Mucosa of gallbladder (tissue), 1 donor: ENCODE measurements at places on chromosomes 12 and 14. TPM values are rescaled to one million over a fixed set of nuclear protein-coding genes. Genes with fewer than 3 reads are reported as not detected.

GRCh38 chr12:131133994-131134393 lies 180.3 kb downstream of the ADGRD1 start:
- peak; percentile 5 for DNase-seq

GRCh38 chr12:113030875-113031525 lies 25.5 kb upstream of the DTX1 start:
- DNase-seq: peak; percentile 17

DNA sequence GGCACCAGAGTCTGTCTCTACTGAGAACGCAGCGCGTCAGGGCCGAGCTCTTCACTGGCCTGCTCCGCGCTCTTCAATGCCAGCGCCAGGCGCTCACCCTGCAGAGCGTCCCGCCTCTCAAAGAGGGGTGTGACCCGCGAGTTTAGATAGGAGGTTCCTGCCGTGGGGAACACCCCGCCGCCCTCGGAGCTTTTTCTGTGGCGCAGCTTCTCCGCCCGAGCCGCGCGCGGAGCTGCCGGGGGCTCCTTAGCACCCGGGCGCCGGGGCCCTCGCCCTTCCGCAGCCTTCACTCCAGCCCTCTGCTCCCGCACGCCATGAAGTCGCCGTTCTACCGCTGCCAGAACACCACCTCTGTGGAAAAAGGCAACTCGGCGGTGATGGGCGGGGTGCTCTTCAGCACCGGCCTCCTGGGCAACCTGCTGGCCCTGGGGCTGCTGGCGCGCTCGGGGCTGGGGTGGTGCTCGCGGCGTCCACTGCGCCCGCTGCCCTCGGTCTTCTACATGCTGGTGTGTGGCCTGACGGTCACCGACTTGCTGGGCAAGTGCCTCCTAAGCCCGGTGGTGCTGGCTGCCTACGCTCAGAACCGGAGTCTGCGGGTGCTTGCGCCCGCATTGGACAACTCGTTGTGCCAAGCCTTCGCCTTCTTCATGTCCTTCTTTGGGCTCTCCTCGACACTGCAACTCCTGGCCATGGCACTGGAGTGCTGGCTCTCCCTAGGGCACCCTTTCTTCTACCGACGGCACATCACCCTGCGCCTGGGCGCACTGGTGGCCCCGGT lies at the start of gene PTGDR:
Gene PTGDR, plus strand, starts transcription at position 198 of the 778 bp plus-strand sequence. Its CDS starts 117 bp downstream, at position 315.
- DNase-seq: no peak

DNA sequence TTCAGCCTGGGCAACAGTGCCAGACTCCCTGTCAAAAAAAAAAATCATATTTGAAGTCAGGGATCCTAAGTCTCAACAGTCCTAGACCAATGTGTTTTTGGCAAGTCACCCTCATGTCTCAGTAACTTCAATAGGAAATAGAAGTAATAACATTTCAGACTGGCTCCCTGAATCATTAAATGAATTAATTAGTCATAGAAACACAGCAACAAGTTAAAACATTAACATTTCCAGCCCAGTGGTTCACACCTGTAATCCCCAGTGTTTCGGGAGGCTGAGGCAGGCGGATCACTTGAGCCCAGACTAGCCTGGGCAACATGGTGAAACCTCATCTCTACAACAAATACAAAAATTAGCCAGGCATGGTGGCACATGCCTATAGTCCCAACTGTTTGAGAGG lies 125.2 kb downstream of the GTF2A1 start:
- no peak for DNase-seq

Gene ACTN1
- total RNA-seq: 460 TPM

Gene ARMH4
- total RNA-seq: 10.0 TPM

Gene CHGA
- 0.29 TPM for total RNA-seq

Gene BMP4
- 44.2 TPM for total RNA-seq

Gene CMKLR1
- 8.4 TPM for total RNA-seq

Gene LRIG3
- total RNA-seq: 50.8 TPM

Gene PPP1R1A
- 17.2 TPM for total RNA-seq

Gene OR4E2
- total RNA-seq: not detected

Gene HVCN1
- total RNA-seq: 7.1 TPM

Gene SYNDIG1L
- 0.26 TPM for total RNA-seq
